ENCODE measurements at places on chromosomes 1 and 21. TPM values are rescaled to one million over a fixed set of nuclear protein-coding genes. Genes with fewer than 3 reads are reported as not detected.

The CHIA gene
- total RNA-seq, result not detected

The OR2T35 gene
- total RNA-seq, result not detected

The LMOD1 gene
- total RNA-seq, result 0.31 TPM

The APOBEC4 gene
- total RNA-seq, result not detected

The THEM5 gene
- not detected for total RNA-seq

The PLXNA2 gene
- total RNA-seq, result 86.1 TPM

The MAEL gene
- not detected for total RNA-seq

The AGMAT gene
- total RNA-seq, result 3.7 TPM

The NDUFV3 gene
- 25.8 TPM for total RNA-seq

The MYOM3 gene
- total RNA-seq, result 0.11 TPM

The CD1E gene
- total RNA-seq, result not detected

The TOMM40L gene
- total RNA-seq, result 4.0 TPM

The ARHGAP30 gene
- total RNA-seq, result 0.07 TPM

The GCSAML gene
- total RNA-seq, result not detected

The CNKSR1 gene
- 33.3 TPM for total RNA-seq

The OR2T2 gene
- total RNA-seq, result not detected

The CR1 gene
- not detected for total RNA-seq

The ANGPTL1 gene
- total RNA-seq, result not detected

The ANGPTL3 gene
- not detected for total RNA-seq

The CD84 gene
- total RNA-seq, result not detected

The KIF1B gene
- total RNA-seq, result 71.5 TPM

The LDLRAD1 gene
- not detected for total RNA-seq

The SYT14 gene
- total RNA-seq, result 7.1 TPM

The C4BPA gene
- not detected for total RNA-seq

The ABCG1 gene
- total RNA-seq, result 5.8 TPM

The SYT6 gene
- 0.67 TPM for total RNA-seq

The KRTAP20-4 gene
- total RNA-seq, result not detected

The IFI6 gene
- total RNA-seq, result 0.71 TPM

The FABP3 gene
- total RNA-seq, result 3.0 TPM

The ECE1 gene
- total RNA-seq, result 51.5 TPM

The PTPRC gene
- total RNA-seq, result 0.34 TPM

The CELA2B gene
- total RNA-seq, result not detected

The PRDM16 gene
- 2.1 TPM for total RNA-seq

The CHRNB2 gene
- total RNA-seq, result 0.18 TPM

The DENND2D gene
- total RNA-seq, result 1.1 TPM

The MXRA8 gene
- total RNA-seq, result 29.2 TPM

The AMY2A gene
- total RNA-seq, result not detected

The CHML gene
- total RNA-seq, result 28.2 TPM

The RCSD1 gene
- total RNA-seq, result 0.38 TPM

The MAP10 gene
- 2.8 TPM for total RNA-seq

The TCHHL1 gene
- total RNA-seq, result not detected

The HOOK1 gene
- total RNA-seq, result 27.8 TPM

The CACNA1E gene
- total RNA-seq, result 4.7 TPM

The LRRC7 gene
- total RNA-seq, result 1.4 TPM

The COL16A1 gene
- 9.9 TPM for total RNA-seq

All from endodermal cell (in vitro differentiated cells).